ENCODE measurements at places on chromosomes 12 and 14.
A peak's percentile ranks its signal among the peaks of the same experiment; 100 is the strongest.

DNA sequence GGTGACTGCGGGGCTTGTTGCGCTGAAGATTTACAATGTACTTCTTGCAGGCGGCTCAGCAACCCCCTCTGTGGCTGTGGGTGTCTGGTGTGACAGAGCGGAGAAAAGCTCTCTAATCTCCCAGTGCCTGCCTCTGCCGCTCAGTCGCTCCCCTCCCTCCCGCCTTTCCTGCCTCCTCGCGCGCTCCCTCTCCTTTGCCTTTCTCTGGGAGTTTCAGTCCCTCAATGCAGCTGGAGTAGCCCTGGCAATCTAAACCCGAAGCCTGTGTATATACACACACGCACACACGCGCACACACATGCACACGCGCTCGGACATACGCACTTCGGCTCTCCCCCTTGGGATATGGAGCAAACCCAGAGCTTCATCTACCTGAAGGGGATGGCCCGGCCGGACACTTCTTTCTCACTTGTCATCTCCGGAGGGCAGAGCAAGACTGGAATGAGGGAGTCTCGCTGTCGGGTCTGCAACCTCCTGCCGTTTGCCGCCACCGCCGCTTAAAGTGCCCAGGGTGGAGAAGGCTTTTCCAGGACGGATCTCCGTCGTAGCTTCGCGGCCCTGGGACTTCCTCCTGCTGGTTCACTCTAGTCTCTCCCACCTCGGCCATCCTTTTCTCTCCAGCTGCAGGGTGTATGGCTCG lies 599 bp upstream of the TRHDE start:
- H3K4me3 ChIP-seq = no peak overlapping the region
- H3K27me3 ChIP-seq = peaks cover 62% of the 10 kb centered on the region
- no peak for DNase-seq
- peaks cover 5% of the 10 kb centered on the region for H3K4me1 ChIP-seq
- H3K27ac ChIP-seq = no peak overlapping the region

GRCh38 chr12:91975891-91976290 lies 169.8 kb downstream of the BTG1 start:
- no peak for DNase-seq
- peaks cover 17% of the 10 kb centered on the region for H3K36me3 ChIP-seq
- H3K27ac ChIP-seq = no peak overlapping the region
- H3K4me1 ChIP-seq = peaks cover 24% of the 10 kb centered on the region

DNA sequence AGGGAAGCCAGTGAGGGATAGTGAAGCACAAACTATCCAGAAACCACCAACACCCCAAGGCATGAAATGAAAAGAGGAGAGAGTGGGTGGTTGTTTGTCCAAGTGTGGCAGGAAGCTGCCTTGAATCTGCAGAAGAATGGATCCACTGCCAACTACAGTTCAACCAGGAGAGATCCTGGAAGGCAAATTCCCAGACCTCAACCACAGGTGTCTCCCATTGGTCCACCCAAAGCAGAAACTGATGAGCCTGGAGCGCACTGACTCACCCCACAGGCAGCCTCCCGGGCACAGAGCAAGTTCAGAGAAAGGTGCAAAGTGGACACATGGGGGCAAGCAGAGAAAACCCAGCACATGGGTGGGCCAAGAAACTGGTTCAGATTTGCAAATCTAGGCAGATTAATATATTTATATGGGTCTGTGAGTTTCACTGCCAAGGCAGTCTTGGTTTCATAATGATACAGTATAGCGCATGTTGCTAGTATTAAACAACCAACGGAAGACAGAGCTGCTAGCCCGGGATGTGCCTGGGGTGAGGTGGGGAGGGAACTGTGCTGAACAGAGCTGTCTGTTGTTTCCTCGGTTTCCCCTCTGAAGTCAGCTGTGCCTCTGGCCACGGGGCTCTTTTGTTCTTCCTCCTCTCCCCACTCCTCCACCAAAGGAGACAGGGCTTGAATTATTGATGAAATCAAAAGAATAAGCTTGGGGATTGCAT lies 416.2 kb upstream of the CCDC196 start:
- H3K4me1 ChIP-seq = peaks cover 16% of the 10 kb centered on the region
- peaks cover 17% of the 10 kb centered on the region for H3K27me3 ChIP-seq
- no peak overlapping the region for H3K27ac ChIP-seq
- no peak overlapping the region for H3K4me3 ChIP-seq
- no peaks in the 10 kb centered on the region for H3K36me3 ChIP-seq
- no peak for DNase-seq

DNA sequence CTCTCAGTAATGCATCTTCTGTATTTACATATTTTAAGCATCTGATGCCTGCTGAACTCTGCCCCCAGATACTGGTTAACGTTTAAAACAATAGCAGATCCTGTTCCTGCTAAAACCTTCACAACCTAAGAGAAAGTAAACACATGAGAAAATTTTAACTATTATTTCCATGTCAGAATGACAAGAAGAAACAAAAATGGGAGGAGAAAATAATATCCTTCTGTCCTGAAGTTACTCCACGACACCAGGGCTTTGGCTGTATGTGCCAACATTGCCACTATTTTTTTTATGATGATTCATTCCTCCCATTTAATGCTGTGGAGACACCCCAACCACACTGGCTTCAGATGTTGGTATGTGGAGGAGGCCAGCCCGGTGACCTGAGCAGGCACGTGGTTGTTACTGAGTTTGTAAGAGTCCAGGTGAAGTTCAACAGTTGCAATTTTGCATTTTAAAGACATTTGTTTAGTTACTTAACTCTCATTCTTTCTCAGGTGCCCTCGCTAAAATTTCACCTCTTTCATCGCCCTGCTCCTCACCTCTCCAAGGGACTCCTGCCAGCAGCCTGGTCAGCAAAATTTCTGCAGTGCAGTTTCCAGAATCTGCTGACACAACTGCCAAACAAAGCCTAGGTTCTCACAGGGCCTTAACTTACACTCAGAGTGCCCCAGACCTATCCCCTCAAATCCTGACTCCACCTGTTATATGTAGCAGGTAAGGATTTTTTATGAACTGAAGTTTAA lies 65.5 kb upstream of the SLCO1C1 start:
- DNase-seq = no peak
- no peak overlapping the region for H3K4me3 ChIP-seq
- no peak overlapping the region for H3K27ac ChIP-seq
- no peaks in the 10 kb centered on the region for H3K27me3 ChIP-seq

- H3K27me3 ChIP-seq = no peaks in the 10 kb centered on the region
- no peaks in the 10 kb centered on the region for H3K4me1 ChIP-seq
- H3K36me3 ChIP-seq = peaks cover 1% of the 10 kb centered on the region
- H3K4me3 ChIP-seq = no peak overlapping the region
Measured at GRCh38 chr12:32248441-32249140, 141.9 kb downstream of the BICD1 start.

DNA sequence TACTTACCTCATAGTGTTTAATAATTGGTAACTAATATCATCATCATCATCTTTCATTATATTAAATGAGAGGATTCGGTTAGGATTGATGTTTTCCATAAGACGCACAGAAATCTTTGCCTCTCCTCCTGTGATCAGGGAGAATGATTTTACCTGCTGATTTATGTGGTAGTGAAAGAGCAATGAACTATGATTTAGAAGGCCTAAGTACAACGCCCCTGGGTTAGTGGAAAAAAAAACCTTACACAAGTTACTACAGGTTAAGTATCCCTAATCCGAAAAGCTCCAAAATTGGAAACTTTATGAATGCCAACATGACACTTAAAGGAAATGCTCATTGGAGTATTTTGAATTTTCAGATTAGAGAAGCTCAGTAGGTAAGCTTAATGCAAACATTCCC lies 55.8 kb downstream of the ARID2 start:
- no peaks in the 10 kb centered on the region for H3K4me1 ChIP-seq
- DNase-seq = no peak
- H3K36me3 ChIP-seq = no peaks in the 10 kb centered on the region
- no peak overlapping the region for H3K4me3 ChIP-seq
- no peaks in the 10 kb centered on the region for H3K27me3 ChIP-seq
- no peak overlapping the region for H3K27ac ChIP-seq

- H3K27me3 ChIP-seq = no peaks in the 10 kb centered on the region
- no peak overlapping the region for H3K27ac ChIP-seq
- H3K4me3 ChIP-seq = no peak overlapping the region
Measured at GRCh38 chr12:72207486-72208409, 64.4 kb upstream of the TRHDE start.

- H3K36me3 ChIP-seq = no peaks in the 10 kb centered on the region
- no peak overlapping the region for H3K4me3 ChIP-seq
- no peak overlapping the region for H3K27ac ChIP-seq
- no peak for DNase-seq
- H3K4me1 ChIP-seq = peaks cover 15% of the 10 kb centered on the region
Measured at GRCh38 chr14:81269100-81269978, 48.6 kb upstream of the GTF2A1 start.

DNA sequence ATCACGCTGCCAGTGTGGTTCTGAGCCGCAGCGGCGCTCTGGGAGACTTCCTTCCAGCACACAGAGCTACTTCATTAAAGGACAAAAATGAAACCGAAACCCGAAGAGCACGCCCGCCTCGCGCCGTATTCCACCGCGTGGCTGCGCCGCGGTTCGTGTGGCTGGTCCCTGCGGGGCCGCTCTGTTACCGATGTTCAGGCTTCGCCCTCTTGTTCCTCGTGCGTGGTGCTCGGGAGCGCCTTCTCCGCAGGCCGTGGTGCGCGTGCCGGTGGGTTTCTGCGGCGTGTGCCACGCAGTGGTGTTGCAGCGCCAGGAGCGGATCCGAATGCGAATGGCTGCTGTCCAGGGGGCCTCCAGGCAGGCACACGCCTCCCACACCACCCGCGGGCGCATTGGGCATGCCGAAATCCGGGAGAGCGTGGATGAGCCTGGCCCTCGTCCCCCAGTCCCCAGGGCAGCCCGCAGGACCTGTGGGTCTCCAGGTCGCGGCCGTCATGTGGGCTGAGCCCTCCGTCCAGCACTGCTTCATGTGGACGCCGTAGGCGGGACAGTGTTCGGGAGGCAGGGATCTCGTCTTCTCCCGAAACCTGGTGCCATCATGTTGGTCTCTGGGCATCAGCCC lies 91.2 kb downstream of the ADGRD1 start:
- no peak overlapping the region for H3K27ac ChIP-seq
- no peak for DNase-seq
- H3K4me1 ChIP-seq = no peaks in the 10 kb centered on the region
- no peaks in the 10 kb centered on the region for H3K27me3 ChIP-seq

GRCh38 chr14:32080001-32080510 lies 3.0 kb downstream of the ARHGAP5 start:
- H3K4me1 ChIP-seq = peaks cover 34% of the 10 kb centered on the region
- H3K27me3 ChIP-seq = peaks cover 13% of the 10 kb centered on the region
- H3K4me3 ChIP-seq = no peak overlapping the region

GRCh38 chr14:90556012-90556477 lies 159.2 kb downstream of the CALM1 start:
- peaks cover 3% of the 10 kb centered on the region for H3K27me3 ChIP-seq
- no peaks in the 10 kb centered on the region for H3K36me3 ChIP-seq
- H3K4me1 ChIP-seq = no peaks in the 10 kb centered on the region
- no peak overlapping the region for H3K4me3 ChIP-seq

GRCh38 chr12:66320996-66321395 lies 18.7 kb downstream of the HELB start:
- H3K27me3 ChIP-seq = no peaks in the 10 kb centered on the region
- DNase-seq = no peak
- peaks cover 13% of the 10 kb centered on the region for H3K4me1 ChIP-seq

- H3K27me3 ChIP-seq = no peaks in the 10 kb centered on the region
- no peaks in the 10 kb centered on the region for H3K36me3 ChIP-seq
- no peak overlapping the region for H3K4me3 ChIP-seq
- no peak overlapping the region for H3K27ac ChIP-seq
- DNase-seq = no peak
- H3K4me1 ChIP-seq = peaks cover 4% of the 10 kb centered on the region
Measured at GRCh38 chr12:21710958-21711775, 53.5 kb upstream of the LDHB start.

- H3K36me3 ChIP-seq = peaks cover 26% of the 10 kb centered on the region
- peak overlapping the region; percentile 89 for H3K4me3 ChIP-seq
- H3K27ac ChIP-seq = peak overlapping the region; percentile 90
- no peaks in the 10 kb centered on the region for H3K27me3 ChIP-seq
- peak; percentile 76 for DNase-seq
Measured at GRCh38 chr12:25249931-25250738, 594 bp downstream of the KRAS start.

DNA sequence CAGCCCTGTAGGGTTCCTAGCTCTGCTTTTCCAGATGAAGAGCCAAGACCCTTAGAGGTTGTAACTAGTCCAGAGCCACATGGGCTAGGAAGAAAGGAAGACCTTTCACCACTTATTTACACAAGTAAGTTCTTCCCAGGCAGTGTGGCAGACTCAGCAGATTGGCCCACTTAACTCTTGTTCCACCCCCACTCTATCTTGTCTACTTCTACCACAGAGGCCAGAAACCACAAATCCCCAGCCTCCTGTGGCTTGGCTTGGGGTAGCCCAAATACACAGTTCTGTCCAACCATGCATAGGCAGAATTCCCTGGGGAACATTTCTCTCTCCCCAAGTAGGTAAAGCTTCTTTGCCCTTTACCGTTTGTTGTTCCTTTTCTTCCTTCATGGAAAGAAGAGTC lies 383.5 kb downstream of the RGS6 start:
- no peaks in the 10 kb centered on the region for H3K36me3 ChIP-seq
- peaks cover 11% of the 10 kb centered on the region for H3K4me1 ChIP-seq
- no peak overlapping the region for H3K27ac ChIP-seq
- H3K4me3 ChIP-seq = no peak overlapping the region
